NCI-H187 treated with DMSO at 0.1 percent for 48 hours (cell line): ENCODE measurements at places on chromosomes 1 and 21.

DNA sequence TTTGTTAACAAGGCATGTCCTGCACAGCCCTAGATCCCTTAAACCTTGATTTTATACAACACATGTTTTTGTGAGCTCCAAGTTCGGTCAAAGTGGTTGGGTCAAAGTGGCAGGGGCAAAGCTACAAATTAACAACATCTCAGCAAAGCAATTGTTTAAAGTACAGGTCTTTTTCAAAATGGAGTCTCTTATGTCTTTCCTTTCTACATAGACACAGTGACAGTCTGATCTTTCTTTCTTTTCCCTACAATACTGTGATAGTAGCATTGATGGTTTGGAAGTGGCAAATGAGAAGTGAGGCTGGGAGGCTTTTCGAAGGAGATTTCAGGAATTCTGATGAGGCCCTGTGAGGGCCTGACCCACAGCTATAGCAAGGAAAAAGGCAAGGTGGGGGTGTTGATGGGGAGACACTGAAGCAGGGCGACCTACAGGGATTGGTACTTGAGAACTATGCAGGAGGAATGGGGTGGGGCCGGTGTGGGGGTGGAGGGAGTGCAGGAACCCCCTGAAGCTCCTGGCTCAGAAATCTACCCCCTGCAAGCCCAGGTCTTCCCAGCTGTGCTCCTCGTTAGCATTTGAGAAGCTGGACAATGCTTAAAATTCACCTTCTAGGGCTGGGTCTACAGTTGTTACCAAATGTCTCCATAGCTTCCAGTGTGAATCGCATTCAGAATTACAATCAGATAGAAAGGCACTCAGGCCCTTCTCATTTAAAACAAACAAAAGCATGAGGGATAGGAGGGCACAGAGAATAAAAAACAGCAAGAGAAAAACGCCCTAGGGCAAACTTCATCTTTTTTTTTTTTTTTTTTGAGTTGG lies 102.6 kb upstream of the PPM1J start:
- DNase-seq = no peak

DNA sequence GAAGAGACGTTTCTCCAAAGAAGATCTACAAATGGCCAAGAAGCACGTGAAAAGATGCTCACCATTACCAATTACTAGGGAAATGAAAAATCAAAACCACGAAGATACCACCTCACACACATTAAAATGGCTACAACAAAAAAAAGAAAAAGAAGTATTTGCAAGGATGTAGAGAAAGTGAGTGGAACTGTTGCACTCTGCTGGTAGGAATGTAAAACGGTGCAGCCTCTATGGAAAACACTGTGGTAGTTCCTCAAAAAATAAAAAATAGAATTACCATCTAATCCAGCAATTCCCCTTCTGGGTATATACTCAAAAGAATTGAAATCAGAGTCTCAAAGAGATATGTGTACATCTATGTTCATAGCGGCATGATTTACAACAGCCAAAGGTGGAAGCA lies 115.4 kb upstream of the EDN2 start:
- no peak for DNase-seq

DNA sequence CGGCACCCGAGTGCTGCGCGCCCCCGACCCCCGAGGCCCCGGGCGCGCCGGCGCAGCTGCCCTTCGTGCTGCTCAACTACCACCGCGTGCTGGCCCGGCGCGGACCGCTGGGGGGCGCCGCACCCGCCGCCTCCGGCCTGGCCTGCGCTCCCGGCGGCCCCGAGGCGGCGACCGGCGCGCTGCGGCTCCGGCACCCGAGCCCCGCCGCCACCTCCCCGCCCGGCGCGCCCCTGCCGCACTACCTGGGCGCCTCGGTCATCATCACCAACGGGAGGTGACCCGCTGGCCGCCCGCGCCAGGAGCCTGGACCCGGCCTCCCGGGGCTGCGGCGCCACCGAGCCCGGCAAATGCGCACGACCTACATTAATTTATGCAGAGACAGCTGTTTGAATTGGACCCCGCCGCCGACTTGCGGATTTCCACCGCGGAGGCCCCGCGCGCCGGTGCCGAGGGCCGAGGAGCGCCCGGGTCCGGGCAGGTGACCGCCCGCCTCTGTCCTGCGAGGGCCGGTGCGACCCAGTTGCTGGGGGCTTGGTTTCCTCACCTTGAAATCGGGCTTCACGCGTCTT lies 49.0 kb downstream of the SIM2 start:
- DNase-seq = no peak

DNA sequence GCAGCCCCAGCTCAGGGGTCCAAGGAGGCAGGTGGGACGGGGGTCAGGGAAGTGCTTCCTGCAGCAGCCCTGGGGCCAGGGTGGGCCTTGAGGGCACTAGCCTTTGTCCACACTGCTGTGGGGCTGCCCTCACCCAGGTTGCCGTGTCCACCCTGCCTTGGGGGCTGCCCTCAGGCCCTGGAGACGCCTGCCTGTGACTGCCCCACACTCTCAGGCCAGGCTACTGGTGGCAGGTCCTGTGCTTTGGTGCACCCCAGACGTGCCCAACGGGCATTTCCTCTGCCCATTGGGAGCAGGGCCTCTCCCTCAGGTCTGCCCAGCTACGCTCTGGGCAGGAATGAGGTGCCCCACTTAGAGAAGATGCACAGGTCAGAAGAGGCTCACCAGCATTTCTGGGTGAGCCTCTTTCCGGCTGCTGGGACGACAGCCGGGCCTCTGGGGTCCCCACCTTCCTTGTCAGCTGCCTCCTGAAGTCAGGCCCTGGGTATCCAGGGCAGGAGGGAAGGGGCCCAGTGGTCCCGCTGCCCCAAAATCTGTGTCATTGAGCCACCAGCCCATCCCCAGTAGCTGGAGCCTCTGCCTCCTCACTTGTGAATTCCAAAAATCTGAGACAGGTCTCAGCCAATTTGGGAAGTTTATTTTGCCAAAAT lies 2.7 kb upstream of the MMEL1 start:
- no peak for DNase-seq

GRCh38 chr1:213070406-213070805 lies 19.4 kb downstream of the RPS6KC1 start:
- DNase-seq = no peak

- DNase-seq = no peak
Measured at GRCh38 chr1:192272732-192273131, 44.1 kb upstream of the RGS21 start.

DNA sequence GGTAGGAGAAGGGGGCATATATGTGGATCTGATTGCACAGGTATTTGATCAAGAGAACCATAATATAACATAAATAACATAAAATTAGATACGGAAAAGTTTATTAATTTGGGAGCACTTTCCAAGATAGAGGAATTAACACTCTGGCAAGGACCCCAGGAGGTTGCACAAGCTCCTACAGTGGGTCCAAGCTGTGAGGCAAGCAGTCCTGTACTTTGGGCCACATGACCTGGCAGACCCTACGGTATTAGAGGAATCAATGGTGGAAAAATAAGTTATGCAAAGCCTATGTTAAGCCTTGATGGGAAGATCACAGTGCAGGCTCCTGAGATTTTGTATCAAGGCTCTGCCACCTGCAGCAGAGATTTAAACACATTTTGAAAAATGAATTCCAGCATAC lies 220.1 kb downstream of the COL24A1 start:
- no peak for DNase-seq

- DNase-seq = no peak
Measured at GRCh38 chr1:30822966-30823581, 65.5 kb upstream of the LAPTM5 start.

GRCh38 chr1:183571678-183572268 lies 18.5 kb downstream of the NCF2 start:
- no peak for DNase-seq

- DNase-seq = no peak
Measured at GRCh38 chr1:159443066-159443750, 3.7 kb downstream of the OR10J1 start.

GRCh38 chr1:65539266-65540131 lies 119.0 kb downstream of the LEPR start:
- no peak for DNase-seq

GRCh38 chr1:79004916-79005315 lies 1.6 kb downstream of the ADGRL4 start:
- DNase-seq = no peak

GRCh38 chr1:162236618-162237017 lies 140.0 kb downstream of the SPATA46 start:
- DNase-seq = no peak

- no peak for DNase-seq
Measured at GRCh38 chr1:2503554-2504224, 22.7 kb downstream of the PANK4 start.

DNA sequence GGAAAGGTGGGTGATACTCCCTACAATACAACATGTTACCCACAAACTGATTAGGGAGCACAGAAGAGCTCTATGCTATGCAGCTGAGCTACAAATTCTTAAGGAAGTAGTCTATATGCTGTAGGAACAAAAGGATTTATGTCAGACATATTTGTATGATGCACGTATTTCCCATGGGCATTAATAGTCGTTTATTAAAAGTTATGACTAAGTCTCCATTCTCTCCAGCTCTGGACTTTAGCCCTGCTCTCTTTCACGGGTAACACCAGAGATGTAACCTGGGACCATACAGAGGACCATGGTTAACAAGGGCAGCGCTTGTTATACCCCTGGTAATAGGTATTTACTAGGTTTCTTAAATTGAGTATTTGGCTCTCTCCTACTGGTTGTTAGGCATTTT lies 168.2 kb upstream of the C1orf105 start:
- no peak for DNase-seq

GRCh38 chr1:932776-933602 lies 9.3 kb downstream of the SAMD11 start:
- no peak for DNase-seq

- no peak for DNase-seq
Measured at GRCh38 chr1:19342894-19343616, 30.9 kb downstream of the SLC66A1 start.

DNA sequence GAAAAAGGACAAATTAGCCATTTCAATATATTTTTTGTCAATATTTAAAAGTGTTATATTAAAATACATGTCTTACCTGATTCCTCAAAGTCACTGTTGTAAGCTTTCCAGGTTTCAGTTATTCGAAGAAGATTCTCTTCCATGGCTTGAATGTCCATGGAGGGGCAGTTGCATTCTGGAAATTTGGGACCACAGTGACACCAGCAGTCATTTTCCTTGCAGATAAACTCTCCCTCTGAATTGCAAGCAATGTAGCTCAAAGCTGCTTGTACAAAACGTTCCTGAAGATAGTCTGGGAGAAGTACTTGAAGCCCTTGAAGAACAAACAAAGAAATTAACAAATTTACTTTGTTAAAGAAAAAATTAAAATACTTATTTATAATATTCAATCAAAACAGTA lies 251.7 kb downstream of the BRINP3 start:
- DNase-seq = no peak

DNA sequence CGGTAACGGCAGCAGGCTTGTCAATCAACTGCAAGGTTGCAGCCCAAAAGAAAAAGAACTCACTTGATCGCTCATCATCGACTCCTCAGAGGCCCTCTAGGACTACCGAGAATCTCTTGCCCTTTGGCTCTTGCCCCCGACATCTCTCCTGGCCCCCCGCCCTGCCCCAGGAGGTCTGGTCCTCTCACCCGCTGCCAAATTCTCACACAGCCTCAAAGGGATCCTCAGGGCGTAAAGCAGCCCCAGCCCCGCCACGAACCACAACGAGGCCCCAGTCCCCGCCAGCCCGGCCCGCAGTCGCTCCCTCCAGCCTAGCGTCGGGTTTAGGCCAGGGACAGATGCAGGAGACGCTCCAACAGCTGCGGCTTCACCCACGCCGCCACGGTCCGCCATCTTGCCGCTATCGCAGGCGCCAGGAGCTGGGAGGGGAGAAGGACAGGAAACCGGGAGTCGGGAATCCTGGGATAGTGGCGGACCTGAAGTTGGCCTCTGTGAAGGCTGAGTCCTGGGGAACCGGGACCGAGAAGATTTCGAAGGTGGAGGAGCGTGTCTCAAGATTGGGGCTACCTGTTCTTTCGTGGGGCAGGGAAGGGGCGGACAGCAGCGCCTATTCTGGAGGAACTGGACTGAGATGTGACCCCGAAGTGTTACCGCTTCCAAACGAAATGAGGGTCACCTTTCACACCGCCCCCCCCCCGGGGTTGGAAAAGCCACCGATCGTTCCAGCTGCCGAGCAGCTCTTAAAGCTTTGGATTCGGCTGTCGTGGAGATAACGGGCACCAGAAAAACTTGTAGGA lies at the start of gene ST7L:
ST7L (minus strand) TSS at position 421 of the 797 bp plus-strand sequence; CDS start at position 393, 28 bp downstream.
- DNase-seq = peak; percentile 10

DNA sequence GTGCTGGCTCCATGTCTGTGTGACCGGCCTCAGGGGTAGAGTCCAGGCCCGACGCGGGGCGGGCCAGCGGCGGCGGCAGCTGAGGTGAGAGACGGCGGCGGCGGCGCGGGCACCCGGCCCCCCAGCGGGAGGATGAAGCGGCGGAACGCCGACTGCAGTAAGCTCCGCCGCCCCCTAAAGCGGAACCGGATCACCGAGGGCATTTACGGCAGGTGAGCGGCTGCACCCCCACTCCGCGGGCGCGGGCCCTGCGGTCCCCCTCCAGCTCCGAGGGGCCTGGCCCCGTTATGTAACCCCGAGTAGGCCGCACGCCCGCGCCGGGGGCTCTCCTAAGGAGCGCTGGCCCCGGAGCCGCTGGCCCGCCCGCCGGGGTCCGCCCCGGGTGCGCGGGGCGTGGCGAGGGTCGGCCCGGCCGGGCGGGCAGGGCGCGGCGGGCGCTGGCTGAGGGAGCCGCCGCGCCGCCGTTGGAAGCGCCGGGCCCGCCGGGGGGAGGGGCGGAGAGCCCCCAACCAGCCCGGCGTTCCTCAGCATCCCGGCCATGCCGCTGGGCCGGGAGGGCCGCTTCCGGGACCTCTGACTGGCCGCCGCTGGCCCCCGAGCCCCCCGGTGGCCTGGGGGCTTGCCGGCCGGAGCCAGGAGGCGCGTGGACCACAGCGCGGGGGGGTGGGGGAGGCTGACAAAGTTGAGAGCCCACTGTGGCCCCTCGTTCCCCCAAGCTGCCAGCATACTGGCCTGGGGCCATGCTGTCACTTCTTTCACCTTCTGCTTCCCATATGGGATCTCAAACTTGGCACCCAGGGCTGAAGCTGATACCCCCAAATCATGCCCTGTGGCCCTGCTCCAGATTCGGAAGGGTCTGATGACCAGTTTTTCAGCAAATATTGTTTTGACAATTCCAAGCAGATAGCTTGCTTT lies 527 bp downstream of the MACO1 start:
- no peak for DNase-seq

DNA sequence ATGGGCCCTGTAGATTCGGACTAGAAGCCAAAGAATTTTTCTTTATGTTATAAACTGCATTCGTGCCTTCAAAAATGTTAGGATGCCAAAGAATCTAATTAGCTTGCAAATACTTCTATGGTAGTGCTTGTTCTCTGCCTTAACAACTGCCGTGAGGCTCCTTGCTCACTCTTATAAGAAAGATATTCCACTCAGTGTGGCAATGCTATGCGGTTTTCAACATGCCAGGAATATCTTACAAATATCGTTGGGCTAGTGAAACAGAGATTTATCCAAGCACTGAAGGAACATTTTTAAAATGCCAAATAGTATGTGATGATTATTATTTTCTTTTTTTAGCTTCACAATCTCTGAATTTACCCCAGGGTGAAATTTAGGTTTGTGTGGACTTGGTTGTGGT lies 198.2 kb downstream of the GREM2 start:
- DNase-seq = no peak

- DNase-seq = no peak
Measured at GRCh38 chr21:25313829-25314228, 293.5 kb downstream of the MRPL39 start.
